ENCODE measurements at places on chromosomes 3 and 15.

DNA sequence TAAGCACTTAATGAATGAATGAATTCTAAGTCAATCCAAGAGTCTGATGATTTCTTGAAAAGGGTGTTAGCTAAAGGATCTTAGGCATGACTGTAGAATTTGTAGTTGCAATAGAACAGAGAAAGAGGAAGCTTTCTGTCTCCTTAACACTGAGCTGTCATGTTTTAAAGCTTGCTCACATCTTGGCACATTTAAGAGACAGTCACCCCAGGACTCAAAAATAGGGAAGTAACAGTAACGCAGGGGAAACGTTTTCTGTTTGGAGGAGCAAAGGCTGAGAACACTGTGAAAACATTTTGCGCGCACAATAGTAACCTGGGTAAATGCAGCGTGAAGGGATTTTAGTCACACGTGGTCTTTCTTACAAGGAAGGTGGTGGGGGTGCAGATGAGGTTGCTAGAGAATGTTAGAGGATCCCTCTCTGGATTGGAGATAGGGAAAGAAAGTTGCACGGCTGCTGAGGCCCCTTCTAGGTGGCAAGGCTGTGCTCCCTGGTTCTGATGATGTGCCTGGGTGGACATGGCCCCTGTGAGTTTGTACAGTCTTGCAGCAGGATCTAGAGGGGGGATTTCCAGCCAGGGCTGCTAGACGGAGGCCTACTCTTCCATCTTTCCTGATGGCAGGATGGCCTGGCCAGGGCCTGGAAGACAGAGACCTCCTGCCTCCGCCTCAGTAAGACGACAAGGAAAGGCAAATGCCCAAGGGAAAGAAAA, 12.0 kb downstream of the STARD5 start:
- no peak for DNase-seq

DNA sequence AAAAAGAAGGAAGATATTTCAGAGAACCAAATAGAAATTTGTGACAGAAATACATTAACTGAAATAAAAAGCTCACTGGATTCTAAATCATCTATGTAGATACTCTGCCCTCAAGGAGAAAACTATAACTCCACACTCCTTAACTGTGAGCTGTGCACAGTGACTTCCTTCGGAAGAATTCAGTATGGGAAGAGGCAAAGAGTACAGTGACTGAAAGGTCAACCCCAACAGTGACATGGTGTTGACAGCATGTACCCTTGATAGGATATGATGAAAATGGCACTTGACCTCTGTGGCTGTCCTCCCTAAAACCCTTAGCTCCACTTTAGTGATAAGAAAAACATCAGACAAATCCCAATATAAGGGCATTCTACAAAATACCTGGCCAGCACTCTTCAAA, 165.5 kb downstream of the ATP10A start:
- DNase-seq = no peak

- DNase-seq = peak; percentile 11
Observed at GRCh38 chr15:33068007-33068481, 126.5 kb downstream of the FMN1 start.

DNA sequence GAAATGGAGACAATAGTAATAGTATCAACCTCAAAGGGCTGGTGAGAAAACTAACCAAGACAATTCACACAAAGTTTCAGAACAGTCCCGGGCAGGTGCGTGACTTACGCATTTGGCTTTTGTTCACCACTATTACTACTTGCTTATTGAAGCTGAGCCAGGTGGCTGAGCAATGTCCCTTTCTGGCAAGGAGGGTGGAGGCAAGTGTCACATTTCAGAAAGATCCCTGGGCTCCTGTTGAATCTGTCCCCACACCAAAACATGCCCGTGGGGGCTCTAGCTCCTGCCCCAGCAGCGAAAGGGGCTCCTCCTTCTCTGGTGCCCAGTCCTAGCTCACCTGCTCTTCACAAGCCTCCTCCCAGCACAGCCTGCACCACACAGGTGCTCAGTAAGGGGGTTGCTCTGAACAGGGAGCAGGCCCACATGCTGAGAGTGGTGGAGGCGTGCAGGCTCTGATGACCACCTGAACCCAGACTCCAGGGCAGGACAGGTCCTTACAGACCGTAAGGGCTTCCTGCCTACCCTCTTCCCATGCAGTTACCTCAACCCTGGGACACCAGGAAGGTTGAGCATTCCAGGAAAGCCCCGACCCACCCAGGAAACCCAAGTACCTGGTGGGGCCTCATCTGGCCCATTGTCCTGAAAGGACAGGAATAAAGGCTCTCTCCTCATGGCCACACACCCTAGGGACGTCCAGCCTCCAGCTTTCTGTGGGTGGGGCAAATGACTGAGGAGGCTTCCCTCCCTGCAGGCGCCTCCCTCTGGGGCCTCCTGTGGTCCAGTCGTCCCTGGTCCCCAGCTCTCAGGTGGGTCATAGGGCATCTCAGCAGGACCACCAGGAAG, 32.6 kb downstream of the SEMA7A start:
- peak; percentile 76 for DNase-seq

DNA sequence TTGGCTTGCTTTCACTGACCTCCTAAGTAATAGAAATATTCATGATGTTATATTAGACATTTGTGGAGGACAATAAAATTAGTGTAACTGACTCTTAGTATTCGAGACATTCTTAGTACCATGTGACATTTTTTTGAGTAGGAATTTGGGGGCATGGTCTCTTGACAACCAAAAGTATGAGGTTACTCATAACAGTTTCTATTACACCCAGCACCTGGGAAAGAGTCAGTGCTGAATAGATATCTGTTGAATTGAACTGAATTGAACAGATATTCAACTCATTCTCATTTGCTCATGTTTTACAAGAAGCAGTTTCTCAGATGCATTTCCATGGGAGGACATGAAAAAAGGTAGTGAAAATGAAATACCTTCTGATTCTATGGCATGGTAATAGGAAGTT, 84.4 kb downstream of the CMSS1 start:
- DNase-seq = no peak

DNA sequence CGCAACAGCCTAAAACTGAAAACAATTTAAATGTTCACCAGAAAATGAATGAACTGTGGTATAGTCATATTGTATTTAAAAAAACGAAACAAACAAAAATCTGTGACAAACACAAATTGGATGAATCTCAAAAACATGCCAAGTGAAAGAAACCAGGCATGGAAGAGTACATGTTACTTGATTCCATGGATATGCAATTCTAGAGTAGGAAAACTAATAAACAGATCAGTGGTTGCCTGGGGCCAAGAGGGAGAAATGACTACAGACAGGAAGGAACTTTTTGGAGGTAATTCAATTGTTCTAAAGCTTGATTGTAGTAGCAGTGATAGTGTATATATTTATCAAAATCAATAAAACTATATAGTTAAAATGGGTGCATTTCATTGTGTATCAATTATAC, 16.8 kb downstream of the UBE3A start:
- DNase-seq = no peak

GRCh38 chr3:172653004-172653572, 57.8 kb downstream of the NCEH1 start:
- no peak for DNase-seq

DNA sequence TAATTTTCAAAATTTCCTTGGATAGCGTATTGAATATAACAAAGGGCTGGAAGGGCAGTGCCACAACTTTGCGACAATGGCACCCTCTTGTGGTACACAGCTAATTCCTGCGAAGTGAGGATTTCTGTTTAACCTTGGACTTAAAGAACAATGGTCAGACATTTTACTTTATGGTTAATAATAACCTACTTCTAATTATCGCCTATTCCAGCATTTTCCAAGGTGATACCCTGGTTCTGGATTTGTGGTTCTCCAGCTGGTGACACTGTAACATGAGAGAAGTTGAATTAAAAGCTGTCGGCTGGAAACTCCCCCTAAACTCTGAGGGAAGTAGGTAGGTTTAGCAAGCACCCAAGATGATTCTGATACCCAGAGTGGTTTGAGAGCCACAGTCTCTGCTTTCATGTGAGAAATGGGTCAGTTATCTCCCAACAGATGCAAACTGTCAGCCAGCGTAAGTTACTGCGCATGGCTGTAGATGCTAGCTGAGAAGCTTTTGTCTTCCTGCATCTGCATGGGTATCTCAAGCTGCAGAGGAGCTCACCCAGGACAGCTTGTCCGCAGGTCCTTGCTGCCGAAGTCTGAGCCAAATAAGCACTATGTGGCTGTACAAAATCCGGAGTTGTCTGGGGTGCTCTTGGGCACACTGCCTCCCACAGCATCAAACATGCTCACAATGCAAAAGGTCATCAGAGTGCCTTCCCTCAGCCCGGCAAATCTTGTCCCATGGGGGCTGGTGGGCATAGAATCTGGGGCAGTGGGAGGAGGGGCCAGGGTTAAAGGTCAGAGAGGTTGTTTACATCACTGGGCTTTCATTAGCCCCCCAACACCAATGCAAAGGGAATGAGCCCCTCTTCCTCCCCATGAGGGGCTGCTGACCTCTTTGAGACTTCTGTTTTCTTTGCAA, 6.6 kb upstream of the CHSY1 start:
- peak; percentile 60 for DNase-seq

GRCh38 chr15:21260966-21261395, 179.3 kb downstream of the POTEB3 start:
- no peak for DNase-seq

GRCh38 chr15:80654299-80654698, 40.8 kb upstream of the ABHD17C start:
- no peak for DNase-seq

- DNase-seq = no peak
Observed at GRCh38 chr3:25097023-25097422, 331.0 kb upstream of the RARB start.

GRCh38 chr3:171193693-171194092, 167.2 kb upstream of the SLC2A2 start:
- no peak for DNase-seq

- DNase-seq = no peak
Observed at GRCh38 chr15:71290881-71291635, 175.8 kb downstream of the THSD4 start.

- no peak for DNase-seq
Observed at GRCh38 chr3:172856795-172857742, 106.5 kb downstream of the ECT2 start.

DNA sequence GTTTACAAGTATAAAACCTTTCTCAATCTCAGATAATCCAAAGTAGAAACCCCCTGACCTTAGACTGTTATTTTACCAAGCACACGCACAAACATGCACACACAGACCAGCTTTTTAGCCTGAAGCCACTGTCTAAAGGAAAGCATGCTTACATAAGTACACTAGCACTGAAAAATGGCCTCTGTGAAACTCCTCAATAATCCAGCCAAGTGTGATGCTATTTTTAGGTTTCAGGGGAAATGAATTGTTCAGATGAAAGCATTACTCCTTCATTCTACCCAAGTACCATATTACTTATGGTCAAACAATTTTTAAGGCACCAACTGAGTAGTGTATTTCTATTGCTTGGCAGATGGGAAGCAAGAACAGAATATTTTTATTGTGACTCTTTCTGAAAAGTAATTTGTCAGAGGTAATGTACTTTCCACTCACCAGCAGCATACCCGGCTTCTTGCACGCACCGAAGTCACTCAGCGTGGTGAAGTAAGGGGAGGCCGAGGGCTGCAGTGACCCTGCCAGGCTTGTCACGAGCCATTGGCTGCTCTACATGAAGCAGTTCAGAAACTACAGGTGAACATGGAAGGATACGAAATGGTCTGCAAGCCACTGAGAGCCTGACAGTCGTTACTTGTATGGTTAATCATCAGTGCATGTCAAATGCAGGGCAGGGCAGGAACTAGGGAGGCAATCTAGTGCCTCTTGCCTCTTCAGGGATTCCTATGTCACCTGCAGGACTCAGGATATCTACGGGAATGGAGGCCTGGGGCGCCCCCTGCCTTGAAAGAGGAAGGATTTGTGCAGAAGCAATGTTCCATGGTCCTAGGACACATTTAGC, 106.7 kb downstream of the GABRB3 start:
- no peak for DNase-seq

DNA sequence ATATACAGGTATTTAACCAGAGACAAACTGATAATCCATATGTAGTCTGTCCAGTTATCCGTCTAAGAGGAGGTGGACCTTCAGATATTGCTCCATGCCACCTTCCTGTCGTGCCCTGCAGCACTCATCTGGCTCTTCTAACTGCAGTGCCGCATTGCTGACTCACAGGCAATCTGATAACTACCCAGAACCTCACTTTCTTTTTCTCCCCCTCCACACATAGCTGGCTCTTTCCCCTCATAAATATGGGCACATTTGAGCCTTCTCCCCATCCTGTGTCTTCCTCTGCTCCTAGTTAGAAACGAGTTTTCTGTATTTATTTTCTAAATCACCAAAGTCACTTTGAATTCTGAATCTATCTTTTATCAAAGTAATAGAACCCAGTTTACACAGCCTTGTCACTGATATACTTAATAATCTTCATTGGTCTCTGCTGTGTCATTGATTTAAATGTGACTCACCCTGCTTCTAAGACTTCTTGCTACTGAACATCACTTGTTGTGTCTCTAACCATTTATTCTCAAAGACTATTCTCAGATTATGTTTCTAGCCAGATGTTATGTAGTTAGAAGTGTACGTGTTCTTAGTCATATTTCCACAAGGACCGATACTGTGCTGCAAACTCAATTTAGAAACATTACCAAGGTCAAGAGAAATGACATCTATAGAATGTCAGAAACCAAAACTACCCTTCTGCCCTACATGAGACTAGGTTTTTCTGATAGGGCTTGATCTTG, 17.4 kb upstream of the KCNMB2 start:
- no peak for DNase-seq

All from activated T-cell treated with anti-CD3 and anti-CD28 coated beads, Interleukin-2, amount 50 U/mL, for 72 hours (primary cell).